T-helper 17 cell (primary cell): ENCODE measurements at places on chromosomes 6 and 20.

DNA sequence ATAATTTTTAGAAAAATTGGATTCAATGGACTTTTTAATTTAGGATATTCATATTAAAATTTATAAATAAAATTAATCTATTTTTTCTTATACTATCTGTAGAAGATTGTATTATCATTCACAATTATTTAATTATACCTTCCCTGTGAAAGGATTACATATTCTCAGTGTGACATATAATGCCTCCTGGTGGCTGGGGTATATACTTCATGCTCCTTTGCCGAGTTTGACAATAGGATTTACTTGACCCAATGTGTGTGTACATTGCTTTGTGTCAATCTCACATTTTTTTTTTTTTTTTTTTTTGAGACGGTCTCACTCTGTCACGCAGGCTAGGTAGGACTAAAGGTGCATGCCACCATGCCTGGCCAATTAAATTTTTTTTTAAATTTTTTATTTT, 230.0 kb upstream of the CHD6 start:
- DNase-seq: no peak

DNA sequence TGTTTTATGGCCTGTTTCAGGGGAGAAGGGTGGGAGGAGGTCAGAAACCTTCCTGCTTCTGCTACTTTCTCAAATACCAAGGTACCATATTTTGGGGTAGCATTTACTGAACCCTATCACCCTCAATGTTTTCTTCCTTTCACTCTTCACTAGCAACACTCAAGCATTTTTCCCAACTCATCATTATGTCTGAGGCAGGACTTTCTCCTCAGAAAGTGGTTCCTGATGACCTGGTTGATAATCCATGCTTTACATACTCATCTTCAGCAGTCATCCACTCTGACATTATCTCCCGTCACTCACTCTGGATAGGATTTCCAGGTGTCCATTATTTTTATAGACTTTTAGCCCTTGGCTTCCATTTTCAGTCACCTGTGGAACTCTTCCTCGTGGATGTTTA, 21.1 kb downstream of the ZNF292 start:
- no peak for DNase-seq

GRCh38 chr20:41359541-41360011, 7.0 kb downstream of the EMILIN3 start:
- no peak for DNase-seq

GRCh38 chr20:44284032-44284431, 27.0 kb downstream of the FITM2 start:
- DNase-seq: no peak

DNA sequence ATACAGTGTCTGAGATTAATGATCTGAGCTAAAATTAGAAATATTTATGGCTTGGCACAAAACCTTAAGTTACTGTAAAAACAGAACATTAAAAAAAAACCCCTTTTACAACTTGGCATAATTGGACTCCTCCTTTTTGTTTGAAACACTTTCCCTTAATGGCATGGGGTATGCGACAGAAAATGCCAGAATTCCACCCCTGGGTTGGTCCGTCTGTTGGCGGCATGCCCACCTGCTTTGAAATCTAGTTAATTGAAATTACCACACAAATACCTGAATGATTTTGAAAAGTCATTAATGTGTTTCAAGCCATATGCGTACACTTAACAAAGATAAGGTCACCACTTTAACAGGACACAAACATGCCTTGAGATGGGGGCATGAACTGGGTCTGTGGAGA, 175.1 kb upstream of the FOXQ1 start:
- DNase-seq: no peak

DNA sequence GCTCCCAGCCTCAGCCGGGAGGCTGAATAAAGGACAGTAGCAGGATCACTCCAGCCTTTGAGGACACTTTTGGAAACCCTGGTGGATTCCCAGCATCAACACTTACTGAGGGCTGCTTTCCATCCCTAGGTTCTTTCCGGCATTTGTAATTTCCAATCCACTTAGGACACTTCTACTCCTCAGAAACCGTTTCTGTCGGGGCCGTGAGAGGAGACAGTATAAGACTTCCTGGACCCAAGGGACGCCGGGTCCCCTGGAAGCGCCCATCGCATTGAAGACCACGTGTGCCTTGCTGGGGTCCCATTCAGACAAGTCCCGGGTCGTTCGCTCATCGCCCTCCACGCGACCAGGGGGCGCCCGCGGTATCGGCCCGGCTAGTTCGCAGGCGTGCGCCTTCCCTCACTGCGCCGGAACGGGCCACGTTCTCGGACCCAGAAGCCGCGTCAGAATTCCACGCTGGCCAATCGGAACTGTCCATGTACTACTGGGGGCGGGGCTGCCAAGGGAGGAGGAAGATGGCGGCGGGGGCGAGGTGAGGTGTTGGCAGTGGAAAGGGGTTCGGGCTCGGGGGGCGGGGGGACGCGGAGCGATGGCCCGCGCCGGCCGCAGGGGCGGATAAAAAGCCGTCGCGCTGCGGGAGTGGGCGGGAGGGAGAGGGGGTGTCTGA, at the start of gene NUS1:
TSS of gene NUS1 (plus strand) at position 479 of the 667 bp plus-strand sequence. CDS start 202 bp downstream, outside the sequence.
- peak; percentile 94 for DNase-seq

GRCh38 chr6:210104-210456, 82.2 kb upstream of the DUSP22 start:
- no peak for DNase-seq

DNA sequence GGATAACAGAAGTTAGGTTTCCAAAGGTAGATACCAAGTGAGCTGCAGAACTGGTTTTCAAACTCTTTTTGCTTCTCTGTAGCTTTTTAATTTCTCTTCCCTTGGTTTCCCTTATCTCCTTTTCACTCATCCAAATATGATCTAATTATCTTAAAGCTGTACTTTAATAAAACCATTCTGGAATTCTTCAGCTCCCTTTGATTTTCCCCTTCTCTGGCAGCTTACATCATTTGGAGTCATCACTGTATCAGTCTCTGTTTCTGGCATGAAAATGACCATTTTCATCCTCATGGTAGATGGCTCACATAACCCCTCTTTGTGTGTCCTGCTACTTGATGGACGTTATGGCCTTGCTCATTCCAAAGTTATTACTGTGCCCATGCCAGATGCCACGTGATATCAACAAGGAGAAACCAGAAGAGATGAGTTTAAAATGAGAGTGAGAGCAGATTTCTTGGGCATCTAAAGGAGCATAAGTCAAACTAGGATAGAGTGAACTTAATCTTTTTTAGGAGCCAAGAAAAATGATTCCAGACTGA, 620.2 kb downstream of the QKI start:
- DNase-seq: no peak

GRCh38 chr20:11242320-11242719, 568.5 kb upstream of the JAG1 start:
- DNase-seq: no peak

- peak; percentile 22 for DNase-seq
These were observed 36.9 kb upstream of the FANCE start for GRCh38 chr6:35415065-35415891.

DNA sequence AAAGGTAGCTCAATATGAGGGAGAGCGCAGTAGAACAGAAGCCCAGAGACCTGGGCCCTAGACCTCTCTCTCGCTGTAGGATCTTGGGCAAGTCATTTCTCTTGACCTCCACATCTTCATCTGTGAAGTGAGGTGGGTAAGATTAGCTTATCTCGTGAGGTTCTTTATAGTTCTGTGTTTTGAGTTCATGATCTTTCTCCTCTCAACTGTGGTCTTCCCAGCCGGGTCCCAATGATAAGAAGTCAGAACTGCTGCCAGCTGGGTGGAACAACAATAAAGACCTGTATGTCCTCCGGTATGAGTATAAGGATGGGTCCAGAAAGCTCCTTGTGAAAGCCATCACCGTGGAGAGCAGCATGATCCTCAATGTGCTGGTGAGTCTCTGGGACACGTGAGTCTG, 6.9 kb downstream of the PSMF1 start:
- DNase-seq: no peak

DNA sequence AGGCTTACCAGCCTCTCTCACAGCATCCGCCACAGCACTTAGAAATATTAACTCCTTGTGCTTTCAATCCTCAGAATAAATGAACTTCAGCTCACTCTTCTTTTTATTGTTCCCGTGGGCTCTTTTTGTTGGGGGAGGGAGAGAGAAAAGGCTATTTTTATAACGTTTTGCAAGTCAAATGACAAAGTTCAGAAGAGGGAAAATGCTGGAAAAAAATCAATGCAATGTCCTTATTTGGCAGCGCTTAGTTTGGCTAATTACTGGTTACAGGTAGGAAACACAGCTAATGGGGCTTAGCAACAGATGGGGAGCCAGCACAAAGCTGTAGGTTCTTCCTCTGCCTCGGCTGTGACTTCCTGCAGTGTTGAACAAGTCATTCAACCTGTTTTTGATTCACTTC, 1067.0 kb upstream of the MAP3K7 start:
- no peak for DNase-seq

GRCh38 chr6:70119218-70119835, 183.6 kb downstream of the COL9A1 start:
- DNase-seq: no peak

DNA sequence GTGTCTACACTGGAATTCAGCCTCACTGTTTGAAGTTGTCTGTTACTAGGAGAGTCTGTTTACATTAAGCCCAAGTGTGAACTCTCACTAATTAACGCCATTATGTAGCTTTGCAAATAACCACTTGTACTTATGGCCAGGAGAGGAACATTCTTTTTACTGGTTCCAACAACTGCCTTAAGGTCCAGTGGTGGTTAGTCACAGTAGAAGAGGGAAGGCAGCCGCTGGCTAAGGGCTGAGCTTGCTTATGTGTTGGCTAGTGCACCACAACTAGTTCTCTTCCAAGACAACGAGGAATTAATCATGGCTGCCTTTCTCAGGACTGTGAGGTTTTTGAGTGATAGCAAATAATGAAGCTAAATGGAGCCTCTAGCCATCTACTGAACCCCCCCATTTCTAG, 14.9 kb upstream of the SLC22A23 start:
- no peak for DNase-seq

- DNase-seq: no peak
These were observed 8.7 kb downstream of the RPS21 start for GRCh38 chr20:62395311-62396242.

GRCh38 chr20:47113362-47114109, 218.9 kb downstream of the EYA2 start:
- no peak for DNase-seq

DNA sequence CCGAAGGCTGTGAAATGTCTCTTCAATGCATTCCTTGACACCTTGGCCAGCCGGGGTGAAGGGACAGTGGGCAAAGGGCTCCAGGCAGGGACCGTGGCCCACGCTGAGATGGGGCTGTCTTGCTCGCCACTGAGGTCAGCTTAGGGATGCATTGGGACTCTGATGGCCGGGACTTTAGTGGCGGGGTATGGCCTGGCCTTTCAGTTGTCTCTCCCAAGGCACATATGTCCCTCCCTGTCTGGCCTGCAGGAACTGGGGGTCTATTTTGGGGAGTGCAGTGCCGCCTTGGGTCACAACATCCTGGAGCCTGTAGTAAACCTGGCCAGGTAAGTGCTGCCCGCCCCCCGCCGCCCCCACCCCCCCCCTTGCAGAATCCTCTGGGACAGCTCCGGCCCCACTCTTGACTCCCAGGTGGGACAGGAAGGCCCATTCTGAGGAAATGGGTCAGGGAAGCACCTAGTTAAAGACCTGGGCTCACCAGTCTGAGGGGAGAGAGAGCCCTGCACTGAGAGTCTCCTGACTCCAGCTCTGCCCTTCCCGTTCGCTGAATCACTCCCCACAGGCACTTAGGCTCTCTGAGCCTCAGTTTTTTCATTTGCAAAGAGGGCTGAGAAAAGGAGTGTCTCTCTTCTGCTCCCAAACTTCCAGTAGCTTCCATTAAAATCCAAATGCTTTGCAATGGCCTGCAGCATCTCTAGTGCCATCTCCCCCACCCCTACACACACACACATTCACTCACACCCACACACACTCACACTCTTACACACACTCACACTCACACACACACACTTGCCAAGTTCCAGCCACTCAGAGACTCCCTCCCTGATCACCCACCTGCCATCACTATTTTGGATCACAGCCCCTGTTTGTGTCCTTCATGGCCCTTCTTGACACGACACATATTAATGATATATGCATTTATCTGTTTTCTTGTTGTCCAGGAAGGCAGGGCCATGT, 33.1 kb downstream of the RAB44 start:
- DNase-seq: no peak

- DNase-seq: no peak
These were observed 12.8 kb downstream of the UNC93A start for GRCh38 chr6:167303675-167304625.

GRCh38 chr6:158770533-158771330, 48.4 kb downstream of the EZR start:
- DNase-seq: no peak

- DNase-seq: no peak
These were observed 37.8 kb downstream of the DUSP22 start for GRCh38 chr6:329888-330691.
